ENCODE measurements at places on chromosomes 6 and 20. TPM values are rescaled to one million over a fixed set of nuclear protein-coding genes. Genes with fewer than 3 reads are reported as not detected.

DNA sequence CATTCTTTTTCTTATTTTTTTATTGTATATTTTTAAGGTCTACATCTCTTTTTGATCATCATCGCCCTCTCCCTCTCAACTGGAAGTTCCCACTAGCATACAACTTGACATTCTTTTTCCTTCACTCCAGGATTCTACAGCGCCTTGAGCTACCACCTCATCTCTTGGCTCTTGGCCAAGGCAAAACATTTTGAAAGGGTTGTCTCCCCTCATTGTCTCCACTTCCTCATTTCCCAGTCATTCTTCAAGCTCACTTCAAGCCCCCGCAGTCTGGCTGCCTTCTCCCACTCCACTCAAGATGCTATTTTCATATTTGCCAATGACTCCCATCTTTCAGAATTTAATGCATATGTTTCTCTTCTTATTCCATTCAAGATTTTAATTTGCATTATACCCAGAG lies 63.0 kb downstream of the OPN5 start:
- no peaks in the 10 kb centered on the region for H3K36me3 ChIP-seq
- H3K4me1 ChIP-seq, result no peaks in the 10 kb centered on the region
- no peak for DNase-seq
- H3K27me3 ChIP-seq, result no peaks in the 10 kb centered on the region

GRCh38 chr6:31729979-31730630 lies 1.0 kb upstream of the DDAH2 start:
- peaks cover 5% of the 10 kb centered on the region for H3K36me3 ChIP-seq
- DNase-seq, result peak; percentile 98
- no peaks in the 10 kb centered on the region for H3K27me3 ChIP-seq
- H3K4me1 ChIP-seq, result peaks cover 11% of the 10 kb centered on the region
- H3K4me3 ChIP-seq, result peak overlapping the region; percentile 99
- H3K27ac ChIP-seq, result peak overlapping the region; percentile 59

GRCh38 chr6:30424549-30424948 lies 64.8 kb upstream of the HLA-E start:
- no peaks in the 10 kb centered on the region for H3K36me3 ChIP-seq
- no peak for DNase-seq
- H3K4me1 ChIP-seq, result no peaks in the 10 kb centered on the region
- peaks cover 71% of the 10 kb centered on the region for H3K27me3 ChIP-seq

DNA sequence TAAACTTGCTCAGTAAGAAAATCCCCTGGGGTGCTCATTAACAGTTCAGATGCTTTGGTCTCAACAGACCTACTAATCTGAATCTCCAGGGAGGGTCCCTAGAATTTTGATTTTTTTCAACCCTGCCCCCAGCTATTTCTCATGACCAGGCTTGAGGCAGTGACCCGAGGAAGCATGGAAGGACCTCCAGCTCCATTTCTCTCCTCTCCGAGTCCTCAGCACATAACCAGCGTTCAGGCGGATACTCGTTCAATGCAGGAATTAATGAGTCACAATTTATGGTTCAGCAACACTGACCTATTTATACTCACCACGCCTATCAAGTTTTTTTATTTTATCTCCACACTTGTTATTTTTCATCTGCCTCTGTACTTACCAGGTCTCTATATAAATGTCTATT lies 369.2 kb upstream of the CDH4 start:
- DNase-seq, result no peak
- H3K36me3 ChIP-seq, result no peaks in the 10 kb centered on the region
- no peak overlapping the region for H3K27ac ChIP-seq
- H3K27me3 ChIP-seq, result no peaks in the 10 kb centered on the region

- no peak overlapping the region for H3K4me3 ChIP-seq
- H3K36me3 ChIP-seq, result no peaks in the 10 kb centered on the region
- DNase-seq, result no peak
- H3K27ac ChIP-seq, result no peak overlapping the region
- H3K27me3 ChIP-seq, result no peaks in the 10 kb centered on the region
Observed at GRCh38 chr6:124640432-124640831, 321.8 kb upstream of the RNF217 start.

GRCh38 chr6:23659125-23659524 lies 466.9 kb upstream of the NRSN1 start:
- H3K36me3 ChIP-seq, result no peaks in the 10 kb centered on the region
- no peaks in the 10 kb centered on the region for H3K27me3 ChIP-seq
- H3K4me1 ChIP-seq, result peaks cover 10% of the 10 kb centered on the region
- H3K4me3 ChIP-seq, result no peak overlapping the region

DNA sequence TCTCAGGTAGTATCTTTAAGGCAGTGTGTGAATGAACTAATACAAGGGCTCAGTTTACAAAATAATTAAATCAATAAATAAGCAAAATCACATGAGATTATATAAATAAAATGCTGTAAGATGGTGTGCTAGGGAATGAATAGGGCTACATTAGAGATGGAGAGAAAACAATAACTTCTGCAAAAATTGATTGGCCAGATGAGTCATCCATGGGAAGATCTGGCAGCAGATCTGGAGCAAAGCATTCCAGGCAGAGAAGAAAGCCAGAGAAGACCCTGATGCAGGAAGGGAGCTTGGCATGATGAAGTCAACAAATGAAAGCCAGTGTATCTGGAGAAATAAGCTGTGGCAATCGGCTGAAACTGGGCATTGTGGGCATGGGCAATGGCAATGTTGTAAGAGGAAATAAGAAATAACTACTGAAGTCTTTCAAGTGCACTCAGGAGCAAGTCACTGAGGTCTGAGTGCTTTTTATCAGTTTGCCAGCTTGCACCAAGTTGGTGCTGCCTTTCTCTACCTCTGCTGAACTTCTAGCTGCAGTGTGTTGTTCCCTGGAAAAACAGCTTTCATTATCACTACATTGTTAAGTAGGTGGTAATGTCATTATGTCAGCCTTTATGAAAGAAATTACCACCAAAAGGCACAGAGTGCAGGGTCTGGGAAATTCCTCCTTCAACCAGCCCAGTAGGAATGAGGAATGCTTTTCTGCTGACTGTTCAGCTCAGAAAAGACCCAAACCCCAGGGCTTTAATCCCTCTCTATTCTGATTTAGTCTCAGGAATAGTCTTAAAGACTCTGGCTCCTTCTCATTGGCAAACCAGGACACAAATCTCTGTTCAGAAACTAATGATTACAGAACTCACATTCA lies 231.6 kb downstream of the HTR1B start:
- no peaks in the 10 kb centered on the region for H3K27me3 ChIP-seq
- H3K36me3 ChIP-seq, result no peaks in the 10 kb centered on the region
- H3K4me3 ChIP-seq, result no peak overlapping the region
- H3K27ac ChIP-seq, result peak overlapping the region; percentile 73
- DNase-seq, result peak; percentile 72
- H3K4me1 ChIP-seq, result peaks cover 18% of the 10 kb centered on the region

DNA sequence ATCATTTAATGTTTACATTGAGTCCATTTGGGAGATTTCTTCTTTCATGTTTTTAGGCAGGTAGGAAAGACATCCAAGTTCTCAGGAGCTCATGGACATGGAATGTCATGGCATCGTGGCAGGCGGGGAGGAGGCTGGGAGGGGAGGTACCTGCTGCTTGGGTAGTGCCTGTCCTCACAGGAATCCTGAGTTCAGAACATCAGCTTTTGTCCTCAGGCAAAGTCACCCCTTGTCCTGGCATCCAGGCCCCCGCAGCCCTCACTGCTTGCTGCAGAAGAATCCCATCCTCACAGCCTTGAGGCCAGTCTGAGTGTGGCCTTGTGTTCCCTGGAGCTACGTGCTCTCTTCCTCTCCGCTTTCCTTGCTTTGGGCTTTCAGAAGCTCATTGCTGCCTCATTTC lies 157.4 kb downstream of the CFAP61 start:
- peaks cover 36% of the 10 kb centered on the region for H3K4me1 ChIP-seq
- H3K27ac ChIP-seq, result no peak overlapping the region
- DNase-seq, result no peak
- H3K36me3 ChIP-seq, result no peaks in the 10 kb centered on the region

- H3K27ac ChIP-seq, result no peak overlapping the region
- H3K4me1 ChIP-seq, result no peaks in the 10 kb centered on the region
- no peaks in the 10 kb centered on the region for H3K27me3 ChIP-seq
- H3K36me3 ChIP-seq, result no peaks in the 10 kb centered on the region
- no peak overlapping the region for H3K4me3 ChIP-seq
- DNase-seq, result no peak
Observed at GRCh38 chr6:105951322-105951721, 134.8 kb upstream of the PRDM1 start.

DNA sequence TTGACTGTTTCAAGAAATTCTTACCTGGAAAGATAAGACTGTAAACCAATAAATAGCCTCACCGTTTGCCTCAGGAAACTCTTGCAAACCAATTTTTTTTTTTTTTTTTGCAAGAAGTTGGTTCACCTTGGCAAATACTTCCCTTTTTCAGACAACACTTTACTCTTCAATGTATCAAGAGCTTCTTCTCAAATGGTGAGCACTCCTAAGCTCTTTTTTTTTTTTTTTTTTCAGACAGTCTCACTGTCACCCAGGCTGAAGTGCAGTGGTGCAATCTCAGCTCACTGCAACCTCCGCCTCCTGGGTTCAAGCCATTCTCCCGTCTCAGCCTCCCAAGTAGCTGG lies 22.7 kb upstream of the SNTA1 start:
- H3K36me3 ChIP-seq, result no peaks in the 10 kb centered on the region
- DNase-seq, result no peak
- no peak overlapping the region for H3K4me3 ChIP-seq
- H3K27ac ChIP-seq, result no peak overlapping the region
- H3K27me3 ChIP-seq, result peaks cover 16% of the 10 kb centered on the region

DNA sequence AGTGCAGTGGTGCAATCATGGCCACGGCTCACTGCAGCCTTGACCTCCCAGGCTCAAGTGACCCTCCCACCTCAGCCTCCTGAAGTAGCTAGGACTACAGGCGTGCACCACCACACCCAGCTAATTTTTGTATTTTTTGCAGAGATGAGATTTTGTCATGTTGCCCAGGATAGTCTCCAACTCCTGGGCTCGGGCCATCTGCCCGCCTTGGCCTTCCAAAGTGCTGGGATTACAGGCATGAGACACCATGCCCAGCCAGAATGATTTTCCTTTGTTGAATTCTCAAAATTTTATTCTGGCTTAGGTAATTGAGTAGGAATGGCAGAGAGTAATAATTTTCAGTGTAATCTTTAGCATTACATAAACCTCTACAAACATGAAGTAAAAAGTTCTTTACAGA lies 37.1 kb downstream of the SLC16A10 start:
- no peak for DNase-seq
- H3K4me1 ChIP-seq, result peaks cover 15% of the 10 kb centered on the region
- no peaks in the 10 kb centered on the region for H3K27me3 ChIP-seq
- H3K36me3 ChIP-seq, result no peaks in the 10 kb centered on the region
- no peak overlapping the region for H3K4me3 ChIP-seq
- no peak overlapping the region for H3K27ac ChIP-seq

DNA sequence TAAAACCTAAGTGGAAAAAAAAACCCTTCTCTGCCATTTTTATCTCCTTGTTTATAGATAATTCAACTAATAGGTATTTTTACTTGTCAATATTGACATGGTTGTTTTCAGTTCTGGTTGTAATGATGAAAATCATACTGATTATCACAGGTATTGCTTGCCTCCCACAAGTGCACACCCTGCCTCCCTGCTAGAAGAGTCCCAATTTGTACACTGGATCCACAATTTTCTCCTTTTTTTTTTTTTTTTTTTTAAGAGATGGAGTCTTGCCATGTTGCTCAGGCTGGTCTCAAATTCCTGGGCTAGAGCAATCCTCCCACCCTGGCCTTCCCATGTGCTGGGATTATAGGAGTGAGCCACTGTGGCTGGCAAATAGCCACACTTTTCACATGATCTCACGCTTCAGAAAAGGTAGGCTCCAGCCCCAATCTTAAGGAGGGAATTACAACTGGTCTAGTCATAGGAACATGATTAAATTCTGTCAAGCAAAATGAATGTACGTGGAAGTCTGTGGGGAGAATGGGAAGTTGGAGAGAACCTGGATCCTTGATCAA lies 12.3 kb downstream of the DYNLT2 start:
- no peaks in the 10 kb centered on the region for H3K36me3 ChIP-seq
- no peaks in the 10 kb centered on the region for H3K4me1 ChIP-seq
- no peaks in the 10 kb centered on the region for H3K27me3 ChIP-seq
- no peak overlapping the region for H3K4me3 ChIP-seq

DNA sequence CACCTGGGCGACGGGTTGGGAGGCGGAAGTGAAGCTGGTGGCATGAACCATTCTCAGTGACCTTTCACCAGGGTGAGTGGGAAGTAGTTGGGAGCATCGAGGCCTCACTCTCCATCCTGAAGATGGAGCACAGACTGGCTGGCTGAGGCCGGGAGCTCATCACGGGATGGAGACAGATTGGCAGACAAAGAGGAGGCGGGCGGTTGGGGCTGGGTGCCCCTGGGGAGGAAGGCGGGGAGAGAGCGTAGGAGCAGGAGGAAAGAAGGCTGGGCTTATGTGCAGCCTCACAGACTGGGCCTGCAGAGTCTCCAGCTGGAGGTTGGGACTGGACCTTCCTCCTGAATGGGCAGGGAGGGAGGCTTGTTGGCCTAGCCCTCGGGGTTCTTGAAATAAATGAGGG lies 44.2 kb upstream of the SCRT2 start:
- no peak overlapping the region for H3K4me3 ChIP-seq
- H3K27me3 ChIP-seq, result peaks cover 25% of the 10 kb centered on the region
- H3K4me1 ChIP-seq, result peaks cover 5% of the 10 kb centered on the region
- H3K27ac ChIP-seq, result no peak overlapping the region
- no peaks in the 10 kb centered on the region for H3K36me3 ChIP-seq
- no peak for DNase-seq

DNA sequence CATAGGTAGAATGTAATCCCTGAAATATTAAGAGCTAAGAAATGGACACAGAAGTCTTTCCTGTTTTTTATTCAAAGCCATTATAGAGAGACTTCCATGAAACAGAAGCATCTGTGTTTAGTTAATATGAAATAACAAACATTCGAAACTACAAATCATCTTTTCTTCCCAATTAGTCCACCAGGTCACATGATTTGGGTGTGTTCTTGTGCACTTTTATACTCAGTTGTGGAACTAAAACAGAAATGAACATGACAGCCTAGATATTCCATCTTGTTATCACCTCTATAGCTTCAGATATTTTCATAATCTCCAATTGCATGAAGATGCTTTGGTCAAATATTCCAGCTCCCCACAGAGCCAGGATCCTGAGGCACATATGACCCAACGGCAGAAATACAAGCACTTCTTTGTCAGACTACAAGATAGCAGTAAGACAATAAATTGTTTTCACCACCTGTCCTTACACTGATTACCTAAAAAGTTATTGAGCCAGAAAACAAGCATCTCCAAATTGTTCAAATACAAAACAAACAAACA lies 116.8 kb upstream of the BEND6 start:
- DNase-seq, result no peak
- H3K4me3 ChIP-seq, result no peak overlapping the region
- H3K4me1 ChIP-seq, result peaks cover 51% of the 10 kb centered on the region
- no peak overlapping the region for H3K27ac ChIP-seq
- no peaks in the 10 kb centered on the region for H3K36me3 ChIP-seq
- no peaks in the 10 kb centered on the region for H3K27me3 ChIP-seq

- H3K27ac ChIP-seq, result no peak overlapping the region
- no peak for DNase-seq
- H3K4me3 ChIP-seq, result no peak overlapping the region
- no peaks in the 10 kb centered on the region for H3K27me3 ChIP-seq
- H3K4me1 ChIP-seq, result no peaks in the 10 kb centered on the region
- no peaks in the 10 kb centered on the region for H3K36me3 ChIP-seq
Observed at GRCh38 chr6:814378-815347, 121.7 kb upstream of the EXOC2 start.

- no peak overlapping the region for H3K4me3 ChIP-seq
- no peaks in the 10 kb centered on the region for H3K36me3 ChIP-seq
- H3K27ac ChIP-seq, result no peak overlapping the region
- H3K4me1 ChIP-seq, result peaks cover 7% of the 10 kb centered on the region
- H3K27me3 ChIP-seq, result no peaks in the 10 kb centered on the region
Observed at GRCh38 chr6:45299096-45299581, 29.0 kb upstream of the RUNX2 start.

Gene HLA-DOA
- total RNA-seq, result 38.0 TPM

Gene PTCRA
- total RNA-seq, result not detected

Gene TAF8
- 43.8 TPM for total RNA-seq

Gene BRD2
- total RNA-seq, result 211 TPM

Gene FKBP1A
- total RNA-seq, result 128 TPM

Gene TAAR1
- not detected for total RNA-seq

Gene OTOR
- not detected for total RNA-seq
